ENCODE measurements at places on chromosomes 2 and 18. TPM values are rescaled to one million over a fixed set of nuclear protein-coding genes. Genes with fewer than 3 reads are reported as not detected.

DNA sequence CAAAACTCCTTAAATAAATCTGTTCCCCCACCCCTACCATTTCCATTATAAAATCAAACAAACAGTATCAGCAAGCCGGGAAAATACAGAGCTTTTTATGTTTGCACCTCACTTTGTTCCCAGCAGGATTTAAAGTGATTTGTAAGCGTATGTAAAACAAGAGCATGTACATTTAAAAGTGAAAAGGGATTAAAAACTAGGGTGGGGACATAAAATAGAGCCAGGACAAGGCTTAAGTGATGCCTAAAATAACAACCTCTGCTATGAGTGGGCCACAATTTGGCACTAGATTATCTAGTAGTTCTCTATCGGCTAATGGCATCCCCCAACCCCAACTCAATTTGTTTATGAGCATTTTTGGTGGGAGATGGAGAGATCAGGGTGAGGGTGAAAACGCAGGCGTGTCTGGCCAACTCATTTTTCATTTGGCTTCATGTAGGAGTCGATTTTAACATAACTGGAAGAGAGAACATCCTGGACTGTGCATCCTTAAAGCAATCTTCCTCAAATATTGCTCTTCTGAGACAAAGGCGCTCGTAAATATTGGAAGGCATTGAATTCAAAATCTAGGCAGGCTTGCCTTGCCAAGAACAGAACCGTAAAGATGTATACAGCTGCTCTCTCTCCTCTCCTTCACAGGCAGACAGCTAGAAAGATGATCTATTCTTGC, 34.5 kb upstream of the TSPYL6 start:
- peaks cover 16% of the 10 kb centered on the region for H3K4me1 ChIP-seq
- no peak overlapping the region for H3K4me3 ChIP-seq
- no peaks in the 10 kb centered on the region for H3K27me3 ChIP-seq

Gene GCG
- total RNA-seq = not detected

- no peaks in the 10 kb centered on the region for H3K36me3 ChIP-seq
- no peak overlapping the region for H3K4me3 ChIP-seq
- no peaks in the 10 kb centered on the region for H3K27me3 ChIP-seq
- DNase-seq = no peak
- H3K27ac ChIP-seq = peak overlapping the region; percentile 10
- peaks cover 28% of the 10 kb centered on the region for H3K4me1 ChIP-seq
Measured at GRCh38 chr2:159961037-159961436, 101.4 kb downstream of the PLA2R1 start.

DNA sequence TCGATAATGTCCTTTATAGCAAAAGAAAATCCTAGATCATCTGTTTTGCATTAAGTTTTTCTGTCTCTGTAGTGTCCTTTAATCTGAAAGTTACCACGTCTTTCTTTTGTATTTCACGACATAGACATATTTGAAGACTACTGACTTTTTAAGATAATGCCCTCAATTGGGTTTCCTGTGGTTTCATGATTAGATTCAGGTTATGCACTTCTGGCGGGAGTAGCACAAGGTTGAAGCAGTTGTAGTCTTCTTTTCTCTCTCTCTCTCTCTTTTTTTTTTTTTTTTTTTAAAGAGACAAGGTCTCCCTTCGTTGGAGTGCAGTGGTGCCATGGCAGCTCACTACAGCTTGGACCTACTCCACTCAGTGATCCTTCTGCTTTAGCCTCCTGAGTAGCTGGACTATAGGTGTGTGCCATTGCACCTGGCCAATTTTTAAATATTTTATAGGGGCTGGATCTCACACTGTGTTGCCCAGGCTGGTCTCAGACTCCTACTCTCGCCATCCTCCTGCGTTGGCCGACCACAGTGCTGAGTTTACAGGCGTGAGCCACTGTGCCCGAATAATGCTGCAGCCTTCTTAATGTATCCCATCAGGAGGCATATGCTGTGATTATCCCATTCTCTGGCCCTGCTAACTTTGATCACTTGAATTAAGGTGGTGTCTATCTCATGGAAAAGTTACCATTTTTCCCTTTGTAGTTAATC, 3.9 kb downstream of the INPP4A start:
- H3K4me3 ChIP-seq = no peak overlapping the region
- no peak for DNase-seq
- H3K27ac ChIP-seq = no peak overlapping the region
- H3K27me3 ChIP-seq = no peaks in the 10 kb centered on the region

Gene RGPD4
- not detected for total RNA-seq

DNA sequence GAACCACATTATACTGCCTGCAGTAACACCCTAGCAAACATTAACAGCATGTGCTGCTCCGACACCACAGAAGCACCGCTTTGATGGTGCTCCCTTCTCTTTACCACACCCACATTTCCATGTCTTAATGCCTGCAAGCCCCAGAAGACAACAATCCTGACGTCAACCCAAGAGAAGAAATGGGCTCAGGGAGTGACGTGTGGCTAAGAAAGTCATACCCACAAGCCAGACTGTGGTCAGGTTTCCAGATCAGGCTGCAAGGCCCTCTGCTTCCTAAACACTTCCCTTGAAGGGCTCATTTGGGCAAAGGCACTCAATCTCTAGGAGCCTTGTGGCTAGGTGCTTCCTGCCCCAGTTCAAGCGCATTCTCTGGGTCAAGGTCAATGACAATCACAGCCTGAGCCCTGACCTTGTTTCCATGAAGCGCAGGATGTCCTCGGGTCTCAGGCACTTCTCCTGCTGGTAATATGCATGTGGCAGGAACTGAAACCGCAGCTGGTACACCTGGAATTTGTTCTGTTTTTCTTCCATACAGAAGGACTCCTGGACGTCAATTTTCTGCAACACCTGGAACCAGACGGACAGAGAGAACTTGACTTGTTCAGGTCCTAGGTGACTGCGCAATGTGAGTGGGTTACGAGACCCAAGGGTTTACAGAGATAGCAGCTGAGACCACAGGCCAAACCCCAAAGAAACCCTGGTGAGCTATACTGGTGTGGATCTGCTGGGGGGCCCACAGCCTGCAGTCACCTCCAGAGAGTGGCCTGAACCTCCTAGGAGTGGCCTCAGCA, 67.2 kb downstream of the POLR1A start:
- peaks cover 63% of the 10 kb centered on the region for H3K4me1 ChIP-seq
- H3K27ac ChIP-seq = peak overlapping the region; percentile 94
- no peaks in the 10 kb centered on the region for H3K27me3 ChIP-seq
- peaks cover 40% of the 10 kb centered on the region for H3K36me3 ChIP-seq
- DNase-seq = no peak

Gene POTEJ
- not detected for total RNA-seq

Gene SPP2
- not detected for total RNA-seq

DNA sequence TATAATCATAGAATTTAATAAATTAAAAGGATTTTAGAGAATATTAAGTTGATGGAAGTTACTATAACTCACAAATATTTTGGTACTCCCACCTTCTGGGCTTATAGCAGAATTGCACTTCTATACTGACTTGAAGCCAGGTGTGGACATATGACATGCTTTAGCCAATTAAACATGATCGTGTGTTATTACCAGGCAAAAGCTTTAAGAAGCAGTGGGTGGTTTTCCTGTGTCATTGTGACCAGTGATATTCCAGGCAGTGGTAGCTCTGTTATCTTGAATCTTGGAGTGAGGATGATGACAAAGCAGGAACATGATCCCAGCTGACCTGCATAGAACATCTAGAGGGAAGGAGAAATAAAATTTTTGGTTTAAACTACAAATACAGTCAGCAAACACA, 370.9 kb upstream of the ZEB2 start:
- no peak overlapping the region for H3K27ac ChIP-seq
- H3K4me1 ChIP-seq = peaks cover 24% of the 10 kb centered on the region
- no peaks in the 10 kb centered on the region for H3K36me3 ChIP-seq
- no peak for DNase-seq

DNA sequence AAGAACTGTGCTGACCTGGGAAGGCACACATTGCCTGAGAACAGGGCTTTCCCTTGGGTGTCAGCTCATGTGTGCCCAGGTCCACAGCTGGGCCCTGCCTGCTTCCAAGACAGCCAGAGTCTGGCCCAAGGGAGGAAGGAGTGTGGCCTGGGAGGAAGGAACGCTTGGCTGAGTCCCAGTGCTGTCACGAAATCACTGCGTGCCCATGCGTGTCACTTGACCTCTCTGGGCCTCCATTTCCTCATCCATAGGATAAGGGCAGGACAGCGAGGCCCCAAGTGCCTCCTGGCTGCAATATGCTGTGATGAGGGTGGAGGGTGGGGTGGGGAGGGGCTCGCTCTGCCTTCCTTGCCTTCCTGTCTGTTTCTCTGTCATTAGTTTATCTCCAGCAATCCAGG, 642 bp upstream of the KCNK3 start:
- peak overlapping the region; percentile 44 for H3K4me3 ChIP-seq
- H3K27ac ChIP-seq = peak overlapping the region; percentile 71
- peaks cover 25% of the 10 kb centered on the region for H3K4me1 ChIP-seq
- no peaks in the 10 kb centered on the region for H3K36me3 ChIP-seq
- no peak for DNase-seq

- H3K36me3 ChIP-seq = no peaks in the 10 kb centered on the region
- no peak overlapping the region for H3K4me3 ChIP-seq
- peaks cover 27% of the 10 kb centered on the region for H3K4me1 ChIP-seq
- DNase-seq = no peak
- peak overlapping the region; percentile 57 for H3K27ac ChIP-seq
Measured at GRCh38 chr18:58208207-58208932, 164.3 kb downstream of the NEDD4L start.

DNA sequence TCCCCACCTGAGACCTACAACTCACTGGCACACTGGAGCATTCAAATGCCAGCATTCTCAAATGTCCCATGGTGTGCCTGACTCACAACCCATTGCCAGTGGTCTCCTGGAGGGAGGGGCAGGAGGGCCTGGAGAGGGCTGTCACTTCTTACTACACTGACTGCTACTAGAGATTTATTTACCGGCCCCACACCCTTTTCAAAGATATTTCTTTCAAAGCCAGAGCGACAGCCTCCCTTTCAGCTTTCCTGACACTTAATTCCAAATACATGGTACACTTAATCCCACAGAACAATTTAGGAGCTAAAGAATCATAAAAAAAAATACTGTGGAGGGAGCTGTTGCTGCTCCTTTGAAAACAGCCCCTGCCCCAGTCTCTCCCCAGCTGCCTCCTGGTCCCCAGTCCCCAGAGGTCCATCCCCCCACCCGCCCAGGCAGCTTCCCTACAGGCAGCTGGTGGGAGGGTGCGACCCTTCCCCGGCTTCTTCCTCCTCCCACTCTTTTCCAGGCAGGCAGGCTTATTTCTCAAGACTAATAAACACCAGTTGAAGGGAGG, 129.1 kb upstream of the SMAD2 start:
- H3K27ac ChIP-seq = no peak overlapping the region
- H3K4me3 ChIP-seq = no peak overlapping the region
- H3K4me1 ChIP-seq = peaks cover 4% of the 10 kb centered on the region
- H3K27me3 ChIP-seq = peaks cover 4% of the 10 kb centered on the region
- DNase-seq = no peak
- H3K36me3 ChIP-seq = no peaks in the 10 kb centered on the region

Gene AGXT
- not detected for total RNA-seq

- no peak overlapping the region for H3K27ac ChIP-seq
- H3K36me3 ChIP-seq = no peaks in the 10 kb centered on the region
- no peak for DNase-seq
- no peaks in the 10 kb centered on the region for H3K4me1 ChIP-seq
- no peaks in the 10 kb centered on the region for H3K27me3 ChIP-seq
Measured at GRCh38 chr2:221908518-221908917, 336.4 kb upstream of the EPHA4 start.

Measured in left ventricle myocardium inferior (tissue), 1 donor.